ENCODE measurements at places on chromosomes 16 and 17.
A peak's percentile ranks its signal among the peaks of the same experiment; 100 is the strongest.

GRCh38 chr16:86411897-86412296 lies 98.4 kb upstream of the FOXF1 start:
- DNase-seq = no peak

- no peak for DNase-seq
These were observed 117.5 kb downstream of the IRX3 start for GRCh38 chr16:54169112-54169511.

DNA sequence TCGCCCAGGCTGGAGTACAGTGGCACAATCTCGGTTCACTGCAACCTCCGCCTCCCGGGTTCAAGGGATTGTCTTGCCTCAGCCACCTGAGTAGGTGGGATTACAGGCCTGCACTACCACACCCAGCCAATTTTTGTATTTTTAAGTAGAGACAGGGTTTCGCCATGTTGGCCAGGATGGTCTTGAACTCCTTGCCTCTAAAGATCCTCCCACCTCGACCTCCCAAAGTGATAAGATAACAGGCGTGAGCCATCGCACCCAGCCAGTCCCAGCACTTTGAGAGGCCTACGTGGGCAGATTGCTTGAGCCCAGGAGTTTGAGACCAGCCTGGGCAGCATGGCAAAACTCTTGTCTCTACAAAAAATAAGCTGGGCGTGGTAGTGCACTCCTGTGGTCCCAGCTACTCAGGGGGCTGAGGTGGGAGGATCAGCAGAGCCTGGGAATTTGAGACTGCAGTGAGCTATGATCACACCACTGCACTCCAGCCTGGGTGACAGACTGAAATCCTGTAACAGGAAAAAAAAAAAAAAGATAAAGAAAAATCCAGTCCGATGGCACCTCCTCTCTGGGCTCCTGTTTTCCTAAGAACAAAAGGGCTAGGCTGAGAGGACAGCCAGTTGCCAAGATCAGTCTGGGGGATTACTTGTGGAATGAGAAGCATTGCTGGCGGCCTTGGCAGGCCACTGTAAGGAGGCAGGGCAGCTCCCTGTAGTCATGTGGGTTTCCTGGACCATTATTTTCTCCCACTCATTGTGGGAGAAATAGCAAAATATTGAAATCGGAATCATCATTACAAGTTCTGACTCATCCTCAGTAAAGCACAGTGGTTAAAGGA lies 3.0 kb upstream of the PIPOX start:
- no peak for DNase-seq

GRCh38 chr17:45430006-45430737 lies 2.5 kb downstream of the ARHGAP27 start:
- DNase-seq = no peak

GRCh38 chr17:40034426-40035161 lies 19.4 kb downstream of the CSF3 start:
- DNase-seq = no peak

DNA sequence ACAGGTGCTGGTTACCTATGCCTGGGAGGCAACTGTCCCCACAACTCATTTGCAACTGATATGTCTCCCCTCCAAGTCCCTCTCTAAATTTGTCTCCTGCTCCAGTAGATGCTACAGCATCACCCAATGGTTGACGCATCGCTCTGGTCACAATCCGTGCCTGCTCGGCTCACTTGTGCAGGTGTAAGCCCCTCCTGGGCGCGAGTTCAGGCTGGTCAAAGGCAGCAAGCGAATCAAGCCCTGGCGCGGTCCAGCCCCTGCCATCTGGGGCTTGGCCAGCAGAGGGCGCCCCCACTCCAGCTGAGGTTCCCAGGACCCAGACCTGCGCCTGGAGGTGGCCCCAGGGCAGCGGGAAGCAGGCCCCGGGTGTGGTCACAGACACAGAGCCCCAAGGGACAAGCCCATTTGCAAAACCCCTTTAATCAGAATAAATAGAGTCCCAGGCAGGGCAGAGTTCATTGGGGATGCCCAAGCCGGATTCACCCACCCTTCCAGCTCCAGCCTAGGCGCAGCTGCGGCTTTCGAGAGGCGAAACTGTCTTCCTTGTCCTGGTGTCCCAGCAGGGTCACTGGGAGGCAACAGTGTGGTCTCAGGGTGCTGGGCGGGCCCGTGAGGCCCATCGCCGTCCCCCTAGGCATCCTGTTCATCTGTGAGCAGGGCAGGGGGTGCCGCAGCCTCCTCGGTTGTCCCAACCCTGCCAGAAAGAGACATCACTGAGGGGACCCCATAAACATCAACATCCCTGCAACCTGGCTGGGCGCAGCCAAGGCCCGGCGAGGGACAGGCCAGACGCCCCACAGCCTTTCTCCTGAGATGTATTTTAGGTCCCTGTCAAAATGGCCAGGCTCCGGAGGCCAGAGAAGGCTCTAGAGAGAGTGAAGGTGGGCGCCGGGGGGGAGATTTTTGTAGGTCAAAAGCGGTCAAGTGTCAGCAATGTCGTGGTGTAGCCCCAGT lies 15.8 kb downstream of the TMC6 start:
- peak; percentile 81 for DNase-seq

DNA sequence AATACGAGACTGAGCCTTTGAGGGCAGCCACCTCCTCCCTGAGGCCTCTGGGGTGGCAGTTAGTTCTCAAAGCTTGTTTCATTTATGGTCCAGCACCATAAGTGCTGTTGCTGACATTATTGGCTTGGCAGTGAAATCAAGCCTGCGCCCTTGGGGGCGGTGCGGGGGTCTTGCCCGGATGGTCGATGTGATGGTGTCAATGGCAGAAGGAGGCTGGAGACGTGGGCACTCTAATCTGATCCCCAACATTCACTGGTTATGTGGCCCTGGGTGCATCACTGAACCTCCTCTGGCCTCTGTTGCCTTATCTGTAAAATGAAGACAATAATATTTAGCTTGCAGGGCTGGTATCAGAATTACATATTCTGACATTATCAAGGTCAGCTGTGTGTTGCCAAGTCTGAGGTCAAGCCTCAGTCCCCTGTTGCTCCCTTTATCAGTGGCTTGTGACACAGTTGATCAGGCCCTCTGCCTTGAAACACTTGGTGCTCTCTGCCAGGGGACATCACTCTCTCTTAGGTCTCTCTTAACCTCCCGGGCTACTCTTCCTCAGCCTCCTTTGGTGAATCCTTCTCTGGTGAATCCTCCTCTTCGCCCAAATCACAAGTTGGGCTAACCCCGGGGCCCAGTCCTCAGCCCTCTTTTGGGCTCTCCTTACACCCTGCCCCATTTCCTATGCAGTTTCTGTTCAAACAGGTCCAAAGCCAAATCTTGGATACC lies 11.8 kb upstream of the TMEM220 start:
- DNase-seq = no peak

- DNase-seq = no peak
These were observed 11.7 kb downstream of the COX11 start for GRCh38 chr17:54956791-54957190.

- DNase-seq = no peak
These were observed 59.9 kb downstream of the OR1D5 start for GRCh38 chr17:3003296-3004149.

GRCh38 chr16:15636392-15636873 lies 6.5 kb downstream of the MARF1 start:
- DNase-seq = no peak

GRCh38 chr16:31087971-31088370 lies 772 bp downstream of the PRSS53 start:
- DNase-seq = no peak

- DNase-seq = no peak
These were observed 119.1 kb upstream of the ANKFN1 start for GRCh38 chr17:56034197-56034635.

DNA sequence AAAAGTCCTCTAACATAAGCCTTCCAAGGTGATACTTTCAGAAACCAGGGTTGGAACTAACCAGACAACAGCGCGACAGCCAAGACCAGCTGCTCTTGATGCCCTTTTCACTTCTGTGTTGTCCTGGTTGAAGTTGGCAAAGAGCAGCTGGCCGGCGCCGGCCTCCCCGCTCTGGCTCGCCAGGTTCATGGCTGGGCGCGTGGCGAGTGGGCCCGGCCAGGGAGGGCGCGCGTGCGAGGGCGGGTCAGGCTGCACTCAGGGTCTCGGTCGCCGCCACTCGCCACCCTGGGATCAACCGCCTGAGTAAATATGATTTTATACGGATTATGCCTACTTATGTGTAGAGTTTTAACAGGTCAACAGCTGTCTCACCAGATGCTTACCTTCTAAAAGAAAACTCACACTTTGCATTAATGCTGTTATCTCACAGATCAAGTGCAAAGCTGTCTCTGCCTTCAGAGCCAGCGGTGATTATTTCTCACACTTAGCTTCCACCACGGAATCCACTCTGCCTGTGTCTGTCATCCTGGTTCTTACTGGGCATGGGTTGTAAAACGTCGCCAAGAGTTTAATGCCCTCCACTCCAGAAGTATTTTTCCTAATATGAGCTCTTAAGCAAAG lies 13.5 kb downstream of the KCTD2 start:
- DNase-seq = no peak

DNA sequence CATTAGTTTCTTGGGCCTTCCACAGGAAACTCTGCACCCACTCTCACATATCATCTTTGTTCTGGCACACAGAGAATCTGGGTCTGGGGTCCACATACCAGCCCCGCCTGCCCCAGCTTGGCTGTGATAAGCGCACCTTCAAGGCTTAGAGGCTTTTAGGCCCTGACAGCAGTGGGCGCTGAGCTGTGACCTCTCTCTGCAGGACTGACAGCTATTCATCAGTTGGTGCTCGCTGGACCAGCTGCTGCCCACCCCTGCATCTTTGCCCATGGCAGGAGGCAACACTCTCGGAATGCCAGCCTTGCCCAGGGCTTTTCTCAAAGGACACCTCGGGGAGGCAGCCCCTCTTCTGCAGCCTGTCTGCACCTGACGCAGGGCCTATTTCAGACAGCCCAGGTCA lies 62.9 kb downstream of the SDK2 start:
- DNase-seq = no peak

GRCh38 chr16:90008708-90009145 lies 10.5 kb downstream of the DBNDD1 start:
- peak; percentile 65 for DNase-seq

DNA sequence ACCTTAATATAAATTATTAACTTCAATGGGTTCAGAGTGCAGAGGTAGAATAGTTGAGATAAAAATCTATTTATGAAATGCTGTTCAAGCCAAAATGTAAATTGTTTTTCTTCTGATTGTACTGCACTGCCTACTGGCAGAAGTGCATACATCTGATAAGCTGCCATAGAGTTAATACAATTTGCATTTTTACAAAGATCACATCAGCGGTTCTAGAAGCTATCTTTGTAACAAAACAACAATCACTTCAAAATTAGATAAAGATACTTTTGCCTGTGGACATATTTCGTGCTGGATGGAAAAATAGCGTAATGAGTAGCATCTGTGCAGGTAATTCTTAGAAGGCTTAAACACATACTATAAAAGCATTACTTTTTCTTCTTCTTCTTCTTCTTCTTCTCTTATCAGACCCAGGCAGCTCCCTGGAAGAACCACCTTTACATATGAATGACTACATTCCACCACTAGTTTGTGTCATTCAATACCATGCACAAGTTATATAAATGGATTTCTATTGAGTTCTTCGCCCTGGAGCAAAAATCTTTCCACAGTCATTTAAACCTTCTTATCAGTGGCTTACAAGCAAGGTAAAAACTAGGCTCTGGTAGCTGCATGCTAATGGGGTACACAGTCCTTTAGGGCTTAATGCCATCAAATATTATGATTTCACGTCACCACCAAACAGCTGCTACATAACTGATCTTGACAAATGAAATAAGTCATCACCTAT lies 47.0 kb downstream of the SYNRG start:
- no peak for DNase-seq

GRCh38 chr17:68302066-68302564 lies 10.8 kb downstream of the ARSG start:
- DNase-seq = no peak

DNA sequence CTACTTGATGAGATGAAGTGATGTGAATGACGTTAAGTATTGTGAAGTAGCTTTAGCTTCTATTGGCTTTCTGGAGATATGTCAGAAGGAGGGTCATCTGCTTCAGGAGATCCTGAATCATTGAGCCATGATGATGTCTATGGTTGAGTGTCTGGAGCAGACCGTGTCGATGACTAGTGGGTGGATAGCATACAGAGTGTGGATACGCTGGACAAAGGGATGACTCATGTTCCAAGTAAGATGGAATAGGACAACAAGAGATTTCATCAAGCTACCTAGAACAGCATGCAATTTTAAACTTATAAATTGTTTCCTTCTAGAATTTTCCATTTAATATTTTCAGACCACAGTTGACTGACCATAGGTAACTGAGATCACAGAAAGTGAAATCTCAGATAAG lies 116.1 kb upstream of the RBBP6 start:
- no peak for DNase-seq

DNA sequence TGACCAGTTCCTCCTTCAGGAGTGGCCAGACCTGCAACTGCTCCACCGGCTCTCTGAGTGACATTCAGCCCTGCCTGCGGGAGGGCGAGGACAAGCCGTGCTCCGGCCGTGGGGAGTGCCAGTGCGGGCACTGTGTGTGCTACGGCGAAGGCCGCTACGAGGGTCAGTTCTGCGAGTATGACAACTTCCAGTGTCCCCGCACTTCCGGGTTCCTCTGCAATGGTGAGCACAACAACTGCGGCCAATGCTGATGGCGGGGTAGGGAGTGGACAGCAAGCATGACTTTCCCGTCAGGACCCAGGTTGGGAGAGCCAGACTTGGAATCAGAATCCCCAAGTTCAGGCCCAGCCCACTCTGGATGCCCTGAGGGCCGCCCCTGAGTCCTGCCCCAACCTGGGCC lies 12.2 kb downstream of the ITGB4 start:
- no peak for DNase-seq

DNA sequence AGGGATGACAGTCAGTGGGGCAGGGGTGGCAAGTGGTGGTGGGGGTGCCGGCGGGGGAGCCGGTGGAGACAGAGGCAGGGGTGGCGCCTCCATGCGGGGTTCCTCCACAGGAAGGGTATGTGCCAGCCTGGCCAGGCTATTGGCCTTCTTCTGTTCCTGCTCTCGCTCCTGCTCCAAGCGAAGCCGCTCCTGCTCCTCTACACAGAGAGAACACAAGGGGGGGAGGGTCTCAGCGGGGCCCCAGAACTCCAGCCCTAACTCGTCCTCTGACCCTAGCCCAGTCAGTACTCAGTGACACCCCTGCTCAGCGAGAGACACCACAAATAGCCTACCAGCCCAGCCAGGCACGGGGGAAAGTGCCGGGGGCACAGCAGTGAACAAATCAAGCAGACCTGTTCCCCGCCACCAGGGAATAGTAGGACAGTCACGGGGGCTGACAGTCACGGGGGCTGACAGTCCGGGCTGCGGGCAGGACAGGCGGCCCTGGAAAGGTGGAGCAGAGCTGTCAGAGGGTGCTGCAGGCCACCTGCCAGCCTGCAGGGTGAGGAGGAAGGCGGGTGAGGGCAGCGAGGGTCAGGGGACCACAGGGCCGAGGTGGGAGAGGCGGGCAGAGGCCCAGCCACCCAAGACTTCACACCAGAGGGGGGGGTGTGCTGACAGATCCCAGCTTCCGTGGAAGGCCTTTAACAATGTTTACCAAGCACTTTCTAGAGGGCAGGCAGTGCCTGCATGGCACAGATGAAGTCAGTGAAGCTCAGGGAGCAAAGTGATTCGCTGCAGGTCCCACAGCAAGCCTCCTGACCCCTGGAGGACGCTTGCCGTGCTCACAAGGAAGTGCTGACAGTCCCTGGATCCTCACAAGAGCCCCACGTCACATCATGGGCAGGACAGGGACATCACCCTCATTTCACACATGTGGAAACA lies 5.3 kb downstream of the MNT start:
- DNase-seq = no peak

GRCh38 chr17:28710861-28711722 lies 596 bp downstream of the PROCA1 start:
- DNase-seq = peak; percentile 81

GRCh38 chr17:1996800-1997288 lies 28.3 kb downstream of the RTN4RL1 start:
- DNase-seq = no peak
